ENCODE measurements at places on chromosomes 12 and 14.

DNA sequence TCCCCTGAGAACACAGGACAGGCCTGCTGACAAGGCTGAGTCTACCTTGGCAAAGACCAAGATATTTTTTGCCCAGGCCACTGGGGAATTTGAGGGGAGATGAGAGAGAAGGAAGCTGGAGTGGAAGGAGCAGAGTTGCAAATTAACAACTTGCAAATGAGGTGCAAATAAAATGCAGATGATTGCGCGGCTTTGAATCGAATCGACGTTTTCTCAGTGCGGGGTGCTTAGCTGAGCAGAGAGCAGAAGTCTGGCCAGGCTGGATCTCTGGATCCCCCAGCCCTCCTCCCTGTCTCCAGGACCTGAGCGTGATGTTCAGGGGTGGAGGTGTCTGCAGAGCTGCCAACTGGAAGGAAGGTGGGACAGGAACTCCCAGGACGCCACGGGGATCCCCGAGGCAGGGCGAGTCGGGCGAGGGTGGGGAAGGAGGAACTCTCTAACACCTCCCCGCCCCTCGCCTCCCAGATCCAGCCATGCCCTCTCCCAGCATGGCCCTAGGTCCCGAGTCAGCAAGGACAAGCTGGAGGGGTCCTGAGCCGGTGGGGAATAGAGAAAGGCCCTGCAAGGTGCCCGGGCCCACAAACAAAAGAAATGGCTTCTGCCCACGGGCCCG, 527 bp upstream of the CARMIL3 start:
- no peak for DNase-seq

DNA sequence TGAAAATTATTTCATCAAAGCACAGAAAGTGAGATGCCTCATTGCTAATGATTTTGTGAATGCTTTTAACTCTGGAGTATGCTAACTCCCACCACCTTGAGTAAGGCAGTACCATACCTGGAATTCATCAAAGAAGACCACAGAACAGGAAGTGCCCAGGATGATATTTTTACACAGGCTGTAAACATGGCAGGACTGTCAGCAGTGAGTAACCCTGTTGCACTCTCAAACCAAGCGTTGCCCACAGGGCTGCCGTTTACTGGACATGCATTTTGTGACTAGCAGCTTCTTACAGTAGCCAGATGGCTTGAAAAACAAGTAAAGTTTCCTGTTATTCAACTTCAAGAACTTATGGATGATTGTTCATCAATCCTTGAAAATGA, 42.4 kb downstream of the RALGAPA1 start:
- no peak for DNase-seq

DNA sequence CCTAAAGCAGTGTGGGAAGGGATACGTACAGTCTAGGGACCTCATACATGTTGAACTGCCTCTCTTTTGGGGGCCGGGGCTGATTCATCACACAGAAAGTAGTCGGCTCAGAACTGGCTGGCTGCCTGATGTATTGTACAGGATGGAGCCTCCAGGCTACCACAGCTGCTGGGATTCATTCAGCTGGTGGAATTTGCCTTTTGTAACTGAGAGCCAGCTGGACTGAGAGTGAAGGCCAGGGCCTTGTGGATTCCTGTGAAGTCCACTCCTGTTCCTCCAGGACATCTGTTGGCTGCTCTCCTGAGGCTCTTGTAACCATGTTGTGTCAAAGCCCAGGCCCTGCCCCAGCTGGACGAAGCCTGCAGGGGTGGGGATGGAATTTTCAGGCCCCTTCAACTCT, 116.3 kb upstream of the PRICKLE1 start:
- peak; percentile 40 for DNase-seq

GRCh38 chr12:120725151-120725658, 421 bp upstream of the ACADS start:
- DNase-seq: no peak

- DNase-seq: no peak
These were observed at the start of gene ITGB7 for GRCh38 chr12:53207042-53207441. TSS of gene ITGB7 (minus strand) at chr12:53207251. CDS start at chr12:53200443, 6,808 bp downstream.

DNA sequence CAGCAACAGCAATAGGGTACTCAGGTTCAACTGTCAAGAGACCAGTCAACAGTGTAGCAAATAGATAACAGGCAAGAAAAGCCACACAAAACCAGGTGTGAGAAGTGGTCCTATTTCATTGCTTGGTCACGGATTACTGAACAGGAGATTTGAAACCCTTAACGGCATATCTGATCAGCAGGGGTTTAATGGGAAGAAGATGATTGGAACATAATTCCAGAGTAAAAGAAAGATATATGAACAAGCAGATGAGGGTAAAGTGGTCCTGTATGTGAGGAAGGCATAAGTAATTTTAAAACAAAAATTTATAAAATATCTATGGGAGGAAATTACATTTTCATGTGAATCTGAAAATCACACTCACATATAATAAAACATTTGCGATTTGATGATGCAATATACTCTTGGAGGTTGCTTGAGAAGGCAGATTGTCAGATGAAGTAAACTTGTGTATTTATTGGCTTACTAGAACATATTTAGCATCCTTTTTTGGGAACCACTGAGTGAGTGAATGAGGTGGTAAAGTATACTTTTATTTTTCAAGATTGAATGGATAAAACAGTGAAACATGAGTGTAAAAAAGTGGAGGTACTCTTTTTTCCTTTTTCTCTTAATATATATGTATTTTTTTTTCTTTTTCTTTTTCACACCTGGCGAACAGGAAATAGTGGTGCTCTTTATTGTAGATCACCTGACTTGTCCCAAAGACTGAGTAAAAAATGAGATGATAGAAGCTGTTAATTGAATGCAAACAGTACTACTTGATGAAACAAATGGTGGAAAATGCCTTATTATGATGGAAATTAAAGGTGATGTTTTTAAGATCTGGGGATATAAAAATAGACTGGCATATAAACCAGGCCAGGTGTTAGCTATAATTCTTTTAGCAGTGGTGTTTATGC, 21.6 kb upstream of the SDR39U1 start:
- DNase-seq: no peak
